ENCODE measurements at places on chromosomes 5 and 9.

- DNase-seq: no peak
These were observed 11.8 kb downstream of the CDKN2A start for GRCh38 chr9:21982391-21982790.

DNA sequence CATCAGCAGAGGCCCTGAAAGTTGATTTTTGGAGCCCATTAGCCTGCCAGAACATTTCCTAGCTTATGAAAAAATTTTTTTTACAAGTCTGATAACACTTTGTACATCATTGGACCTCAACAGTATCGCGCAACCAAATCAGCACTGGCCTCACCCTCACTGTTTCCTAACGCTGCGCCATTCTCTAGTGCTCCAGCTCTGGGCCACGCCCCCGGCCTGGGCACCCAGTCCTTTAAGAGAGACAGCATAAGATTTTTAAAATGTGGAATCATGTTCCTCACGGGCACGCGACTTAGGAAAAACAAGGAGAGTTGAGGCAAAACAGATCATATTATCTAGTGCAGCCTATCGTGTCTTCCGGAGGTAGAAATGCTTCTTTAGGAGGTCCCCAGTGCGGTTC is 114.5 kb downstream of the BOD1 start:
- no peak for DNase-seq

DNA sequence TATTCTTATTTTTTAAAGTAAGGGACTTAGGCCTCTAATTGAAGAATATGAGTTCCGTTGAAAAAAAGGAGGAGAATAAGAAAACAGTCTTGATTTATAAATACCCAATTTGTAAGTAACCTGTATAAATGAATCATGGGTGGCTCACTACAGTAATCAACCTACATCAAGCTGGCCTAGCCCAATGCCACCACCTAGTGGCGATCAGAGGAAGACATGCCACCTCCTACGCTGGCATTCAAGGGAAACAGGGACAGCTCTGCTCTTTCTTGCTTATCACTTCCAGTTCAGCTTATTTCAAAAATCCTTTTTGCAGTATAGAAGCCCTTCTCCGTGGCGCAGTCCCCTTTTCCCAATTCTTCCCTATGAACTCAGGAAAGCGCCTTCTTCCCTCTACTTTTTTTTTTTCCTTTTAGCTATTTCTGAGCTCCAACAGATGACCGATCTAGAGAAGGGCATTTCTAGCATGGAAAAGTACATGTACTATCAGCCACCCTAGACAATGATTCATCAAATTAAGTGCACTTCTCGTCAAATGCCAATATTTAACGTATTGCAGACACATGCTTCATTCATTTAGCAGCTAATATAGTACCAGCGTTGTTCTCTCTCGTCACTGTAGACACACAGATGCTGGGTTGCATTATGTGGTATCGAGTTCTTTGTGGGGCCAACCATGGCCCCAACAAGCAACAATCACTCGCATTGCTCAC is 28.3 kb downstream of the PTPN3 start:
- DNase-seq: peak; percentile 65

GRCh38 chr5:920321-920720 is 27.6 kb downstream of the TRIP13 start:
- DNase-seq: no peak

- DNase-seq: no peak
These were observed 22.8 kb upstream of the FUBP3 start for GRCh38 chr9:130556396-130557076.

GRCh38 chr9:26066237-26066636 is 388.0 kb upstream of the TUSC1 start:
- DNase-seq: no peak

DNA sequence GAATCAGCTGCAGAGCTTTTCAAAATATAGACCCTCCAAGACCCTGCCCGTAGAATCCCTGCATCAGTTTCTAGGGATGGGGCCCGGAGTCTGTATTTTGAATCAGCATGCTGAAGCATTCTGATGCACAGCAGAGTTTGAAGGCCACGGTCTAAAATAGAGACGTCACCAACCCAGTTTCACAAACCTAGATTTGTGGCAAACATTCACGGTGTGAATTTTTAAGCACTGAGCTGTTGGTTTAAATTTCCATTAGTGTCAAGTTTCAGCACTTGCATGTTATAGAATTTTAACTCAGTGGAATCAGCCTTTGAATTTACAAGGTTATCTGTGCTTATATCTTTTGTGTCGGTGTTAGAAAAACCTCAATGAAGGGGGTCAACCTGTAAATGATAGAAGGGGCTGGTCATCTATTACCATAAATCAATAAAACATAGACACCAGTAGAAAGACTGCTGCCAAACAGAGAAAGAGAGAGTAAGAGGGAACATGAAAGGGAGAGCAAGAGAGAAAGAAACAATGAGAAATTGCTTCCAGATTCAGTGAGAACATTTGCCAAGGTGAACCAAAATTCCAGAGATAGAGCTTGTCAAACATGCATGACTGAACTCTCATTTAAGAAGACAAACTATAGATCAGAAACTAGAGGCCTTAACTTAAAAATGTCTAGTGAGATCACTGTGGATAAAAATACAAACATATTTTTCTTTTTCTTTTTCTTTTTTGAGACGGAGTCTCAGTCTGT is 414.9 kb downstream of the ZSWIM6 start:
- no peak for DNase-seq

DNA sequence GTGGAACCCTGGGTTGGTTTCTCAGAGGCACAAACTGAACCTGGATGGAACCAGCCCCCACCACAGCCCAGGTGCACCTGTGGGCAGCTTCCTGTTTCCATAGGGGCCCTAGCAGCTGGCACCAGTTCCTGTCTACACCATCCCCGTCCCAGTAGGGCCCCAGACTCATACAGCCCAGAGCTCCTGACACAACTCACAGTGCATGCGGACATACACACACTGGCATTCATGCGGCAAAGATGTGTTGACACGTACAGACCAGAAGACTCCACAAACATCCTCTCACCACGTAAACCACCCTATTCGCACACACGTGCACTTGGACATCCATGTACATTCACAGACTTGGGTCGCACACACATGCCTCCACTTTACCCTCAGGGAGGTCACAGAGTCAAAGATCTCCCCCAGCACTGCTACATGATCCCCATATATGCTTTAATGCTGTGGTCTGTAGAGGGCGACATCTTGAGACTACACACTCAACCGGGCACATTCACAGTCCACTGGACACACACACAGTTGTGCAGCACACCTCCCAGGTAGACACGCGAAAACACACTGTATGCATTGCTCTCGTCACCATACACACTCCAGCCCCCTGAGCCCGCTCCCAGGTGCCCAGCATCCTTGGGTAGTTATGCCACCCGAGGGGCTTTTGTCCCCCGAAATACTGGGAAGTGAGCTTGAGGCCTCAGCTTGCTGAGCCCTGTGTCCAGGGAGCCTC is 22.4 kb downstream of the CXXC5 start:
- no peak for DNase-seq

DNA sequence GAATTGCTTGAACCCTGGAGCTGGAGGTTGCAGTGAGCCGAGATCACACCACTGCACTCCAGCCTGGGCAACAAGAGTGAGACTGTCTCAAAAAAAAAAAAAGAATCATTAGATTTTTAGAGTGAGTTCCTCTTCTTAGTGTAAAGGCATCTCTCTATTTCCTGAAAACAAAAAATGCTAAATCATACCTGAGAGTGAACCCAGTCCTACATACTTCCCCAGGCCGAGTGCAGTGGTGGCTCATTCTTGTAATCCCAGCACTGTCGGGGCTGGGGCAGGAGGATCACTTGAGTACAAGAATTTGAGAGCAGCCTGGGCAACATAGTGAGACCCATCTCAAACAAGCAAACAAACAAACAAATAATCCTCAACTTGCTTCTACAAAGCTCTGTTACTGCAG is 38.2 kb upstream of the LPAR1 start:
- DNase-seq: no peak

- no peak for DNase-seq
These were observed 96.4 kb upstream of the NTRK2 start for GRCh38 chr9:84573083-84573482.

GRCh38 chr9:28853477-28853876 is 1280.2 kb upstream of the C9orf72 start:
- no peak for DNase-seq

- no peak for DNase-seq
These were observed 58.0 kb downstream of the GRAMD2B start for GRCh38 chr5:126481243-126481642.

DNA sequence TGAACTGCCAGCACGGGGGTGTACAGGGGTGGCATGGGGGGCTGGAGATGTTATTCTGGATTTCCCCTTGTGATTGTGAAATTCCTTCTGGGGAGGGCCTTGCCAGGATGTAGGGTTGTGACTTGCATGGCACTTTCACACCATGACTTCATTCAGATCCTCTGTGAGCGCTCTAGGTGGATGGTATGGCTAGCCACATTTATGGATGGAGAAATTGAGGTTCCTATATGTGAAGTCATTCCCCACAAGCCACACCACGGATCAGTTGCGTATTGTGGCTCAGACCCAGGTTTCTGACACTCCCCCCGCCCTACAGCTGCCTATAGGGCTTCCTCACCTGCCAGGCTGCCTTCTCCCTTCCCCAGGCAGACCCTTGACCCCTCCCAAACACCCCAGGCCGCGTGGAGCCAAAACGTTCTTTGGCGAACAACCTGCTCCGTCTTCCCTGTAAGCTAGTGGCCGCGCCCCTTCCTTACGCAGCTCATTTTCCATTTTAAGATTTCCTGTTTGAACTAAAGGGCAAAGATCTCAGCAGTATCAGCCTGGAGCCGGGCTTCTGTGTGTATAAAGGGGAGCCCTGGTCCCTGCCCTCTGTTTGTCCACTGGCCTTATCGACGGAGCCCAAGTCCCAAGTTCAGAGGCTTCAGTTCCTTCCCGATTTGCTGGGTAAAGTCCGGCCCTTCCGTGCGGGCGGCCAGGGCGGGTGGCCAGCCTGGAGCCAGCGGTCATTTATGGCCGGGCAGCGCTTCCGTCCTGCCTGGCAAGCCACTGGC is 97.8 kb upstream of the KLF4 start:
- no peak for DNase-seq

- DNase-seq: peak; percentile 10
These were observed 7.5 kb downstream of the NHP2 start for GRCh38 chr5:178145965-178146820.

DNA sequence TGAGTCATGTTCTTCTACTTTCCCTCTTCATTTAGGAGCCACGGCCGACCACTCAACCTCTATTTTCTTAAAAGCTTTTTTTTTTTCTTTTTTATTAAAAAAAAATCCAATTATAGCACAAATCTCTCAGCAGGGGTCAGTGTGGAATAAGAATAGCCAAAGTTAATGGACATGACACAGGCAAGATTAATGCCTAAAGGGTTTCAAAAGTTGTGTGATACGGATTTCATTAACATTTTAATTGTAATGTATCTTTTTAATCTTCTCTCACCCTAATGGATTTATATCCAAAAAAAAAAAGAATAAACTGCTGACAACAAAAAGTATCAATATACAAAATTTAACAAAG is 5.4 kb downstream of the NACC2 start:
- no peak for DNase-seq

DNA sequence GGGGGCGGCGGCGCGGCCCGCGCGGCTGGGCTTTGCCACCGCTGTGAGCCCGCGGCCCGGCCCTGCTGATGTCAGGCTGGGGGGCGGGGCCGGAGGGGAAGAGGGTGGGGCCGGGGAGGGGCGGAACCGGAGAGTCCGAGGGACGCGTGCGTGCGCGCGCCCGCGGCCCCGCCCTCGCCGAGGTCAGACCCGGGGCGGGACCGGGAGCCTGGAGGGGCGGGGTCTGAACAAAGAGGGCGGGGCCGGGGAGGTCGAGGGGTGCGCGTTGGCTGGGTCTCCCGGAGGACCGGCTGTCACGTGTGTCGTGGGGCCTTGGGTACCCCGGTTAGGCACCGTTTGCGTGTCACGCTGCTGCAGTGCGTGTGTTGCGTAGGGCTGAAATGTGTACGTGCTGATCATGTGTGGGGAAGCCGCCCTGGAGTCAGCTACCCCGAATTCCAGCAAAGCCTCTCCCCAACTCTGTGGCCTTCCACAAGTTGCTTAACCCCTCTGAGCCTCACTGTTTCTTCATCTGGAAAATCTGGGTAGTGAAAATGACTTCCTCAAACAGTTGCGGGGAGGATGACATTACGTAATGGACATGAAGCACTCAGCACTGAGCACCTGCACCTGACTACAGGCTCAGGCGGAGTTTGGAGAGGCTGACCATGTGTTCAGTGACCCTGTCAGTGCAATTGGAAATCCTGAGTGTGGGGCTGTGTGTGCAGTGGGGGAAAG is at the start of gene RALGDS:
TSS of gene RALGDS (minus strand) at position 43 of the 717 bp plus-strand sequence. CDS start 86 bp downstream, outside the sequence.
- peak; percentile 21 for DNase-seq

DNA sequence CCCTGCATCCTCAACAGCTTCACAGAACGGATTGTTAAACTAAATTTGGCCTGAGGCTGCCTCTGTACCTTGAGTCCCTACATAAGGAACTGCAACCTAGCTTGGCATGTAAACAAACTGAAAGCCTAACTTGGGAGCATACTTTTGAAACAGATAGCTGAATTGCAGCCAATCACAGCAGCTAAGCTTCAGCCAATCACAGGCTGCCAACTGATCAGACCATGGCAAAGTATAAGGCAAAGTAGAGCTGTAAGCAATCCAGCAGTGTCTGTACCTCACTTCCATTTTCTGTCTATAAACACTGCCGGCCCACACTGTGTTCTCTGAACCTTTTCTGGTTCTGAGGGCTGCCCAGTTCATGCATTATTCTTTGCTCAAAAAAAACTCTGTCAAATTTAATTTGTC is 8.9 kb upstream of the ZNF483 start:
- no peak for DNase-seq

DNA sequence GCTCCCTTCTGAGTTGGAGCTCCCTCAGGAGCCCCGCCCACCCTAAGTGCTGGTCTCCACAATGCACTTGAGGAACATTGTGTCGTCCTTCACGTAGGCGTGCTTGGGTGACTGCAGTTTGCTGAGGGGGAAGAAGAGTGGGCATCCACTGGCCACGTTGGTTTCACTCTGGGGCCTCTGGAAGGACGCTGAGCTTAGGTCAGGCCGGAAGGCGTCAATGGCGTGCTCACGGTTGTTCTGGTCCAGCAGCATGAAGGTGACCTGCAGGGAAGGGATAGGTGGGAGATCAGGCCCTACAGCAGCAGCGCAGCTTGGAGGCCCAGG is 21.7 kb downstream of the TRAF1 start:
- DNase-seq: no peak

All from NCI-H1694 (cell line).